ENCODE measurements at places on chromosomes 3 and 15.

- no peak for DNase-seq
Observed at GRCh38 chr15:65305776-65306175, 1.3 kb downstream of the RNU5B-1 start.

DNA sequence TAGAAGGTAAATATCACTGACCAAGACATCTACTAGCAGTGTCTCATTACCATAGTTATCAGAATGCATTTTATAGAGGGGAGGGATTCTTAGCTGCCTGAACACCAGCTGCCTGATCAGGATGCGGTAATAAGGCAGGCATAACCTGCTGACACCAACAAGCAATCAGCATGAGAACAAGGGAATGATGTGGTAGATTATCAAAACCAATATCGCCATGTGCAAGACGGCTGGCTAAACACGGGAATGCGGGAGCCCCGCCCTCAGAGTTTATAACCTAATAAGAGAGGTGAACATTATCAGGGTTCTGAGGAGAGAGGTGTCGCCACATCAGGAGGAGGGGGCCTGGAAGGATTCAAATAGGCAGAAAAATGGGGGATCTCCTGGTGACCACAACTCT, 20.5 kb downstream of the B4GALT4 start:
- DNase-seq, result no peak

GRCh38 chr3:157063926-157064325, 96.0 kb downstream of the CCNL1 start:
- peak; percentile 79 for DNase-seq

GRCh38 chr15:57152666-57153539, 223.4 kb upstream of the CGNL1 start:
- DNase-seq, result peak; percentile 36

DNA sequence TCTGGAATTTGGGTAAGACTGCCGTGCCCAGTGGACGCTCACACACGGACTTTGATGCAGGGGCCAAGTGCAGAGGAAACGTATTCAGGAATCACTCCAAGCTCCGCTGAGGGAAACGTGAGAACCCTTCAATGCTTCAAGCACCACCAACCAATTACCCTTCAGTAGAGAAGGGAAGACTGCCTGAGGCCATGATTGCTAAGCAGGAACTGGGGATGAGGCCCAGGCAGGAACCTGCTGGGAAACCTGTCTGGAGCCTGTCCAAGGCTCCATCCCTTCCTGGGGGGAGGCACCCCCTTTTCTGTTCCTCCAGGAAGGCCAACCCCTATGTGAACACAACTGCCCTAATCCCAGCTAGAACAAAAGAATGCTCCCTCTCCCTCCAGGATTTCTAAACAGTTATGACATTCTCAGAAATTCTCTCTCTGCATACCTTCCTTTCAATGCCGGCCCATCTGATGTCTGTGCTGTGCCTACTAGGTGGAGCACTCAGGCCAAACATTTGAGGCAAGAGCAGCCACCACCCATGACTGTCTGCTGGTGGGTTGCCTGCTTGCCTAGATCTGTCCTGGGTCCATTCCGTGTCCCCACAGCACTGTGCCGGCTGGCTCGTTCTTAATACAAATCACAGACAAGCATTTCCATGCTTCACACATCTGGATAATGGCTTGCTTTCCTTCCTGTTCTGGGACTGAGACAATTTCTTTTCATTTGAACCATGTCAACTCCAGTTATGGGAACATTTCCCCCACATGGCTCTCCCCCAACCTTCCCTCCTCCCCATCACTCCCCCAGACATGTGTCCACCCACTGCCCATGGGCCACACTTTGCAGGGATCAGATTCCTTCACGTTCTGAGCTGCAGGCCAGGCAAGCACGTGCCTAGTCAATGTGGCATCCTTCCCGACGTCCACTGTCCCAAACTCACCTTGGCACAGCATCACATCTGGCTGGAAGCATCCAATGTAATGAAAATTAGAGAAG, 149.4 kb downstream of the ADAMTS17 start:
- peak; percentile 25 for DNase-seq

GRCh38 chr3:46186471-46187340, 21.4 kb downstream of the CCR1 start:
- no peak for DNase-seq

DNA sequence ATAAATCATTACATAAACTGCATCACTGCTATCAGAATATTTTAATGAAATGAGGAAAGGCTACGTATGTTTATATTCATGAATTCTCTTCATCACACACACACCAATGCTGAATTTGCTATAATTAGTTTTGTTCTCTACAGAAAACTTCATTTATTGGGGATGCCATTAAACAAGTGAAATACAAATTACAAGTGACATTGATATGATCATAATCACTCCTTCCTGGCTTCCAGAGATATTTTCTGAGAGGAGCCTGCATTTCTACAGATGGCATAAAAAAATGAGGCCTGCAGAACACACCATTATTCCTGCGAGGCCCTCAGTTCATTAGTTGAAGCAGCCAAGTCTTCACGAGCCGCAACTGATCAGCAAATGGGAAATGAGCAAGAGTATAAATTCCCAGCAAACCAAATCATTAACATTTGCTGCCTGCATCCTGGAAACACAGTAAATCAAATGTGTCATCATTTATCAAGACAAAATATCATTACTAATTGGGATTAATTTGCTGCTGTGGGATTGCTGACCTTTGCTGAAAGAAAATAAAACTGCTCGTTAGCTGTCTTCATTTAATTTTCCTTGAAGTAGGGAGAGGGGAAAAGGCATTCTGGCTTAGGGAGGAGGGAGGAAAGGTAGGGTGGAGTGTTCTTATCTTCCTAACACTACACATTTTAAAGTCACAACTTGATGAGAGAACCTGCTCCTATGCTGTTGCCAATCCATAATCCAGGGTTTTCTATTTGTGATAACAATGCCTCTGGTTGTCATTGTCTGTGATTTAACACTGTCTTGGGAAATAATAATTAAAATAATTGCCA, 921.9 kb downstream of the SQOR start:
- DNase-seq, result peak; percentile 32

DNA sequence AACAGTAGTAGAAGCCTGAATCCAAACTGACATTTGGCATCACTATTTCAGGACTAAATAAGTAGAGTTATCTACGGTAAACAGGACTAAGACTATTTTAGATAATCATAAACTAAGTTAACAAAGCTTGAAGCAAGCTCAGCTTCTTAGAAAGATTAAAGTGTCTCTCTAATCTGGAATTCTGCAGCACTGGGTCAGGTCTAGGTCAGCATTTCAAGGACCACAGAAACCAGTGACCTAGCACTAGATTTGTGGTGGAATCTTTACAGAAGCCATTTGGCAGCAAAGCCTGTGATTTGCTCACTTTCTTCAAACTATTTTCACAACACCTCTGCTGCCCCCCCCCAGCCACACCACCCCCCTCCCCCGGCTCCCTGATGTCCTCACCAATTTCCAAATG, 37.5 kb downstream of the IGSF11 start:
- no peak for DNase-seq

GRCh38 chr3:161222662-161223061, 1.6 kb downstream of the NMD3 start:
- no peak for DNase-seq

DNA sequence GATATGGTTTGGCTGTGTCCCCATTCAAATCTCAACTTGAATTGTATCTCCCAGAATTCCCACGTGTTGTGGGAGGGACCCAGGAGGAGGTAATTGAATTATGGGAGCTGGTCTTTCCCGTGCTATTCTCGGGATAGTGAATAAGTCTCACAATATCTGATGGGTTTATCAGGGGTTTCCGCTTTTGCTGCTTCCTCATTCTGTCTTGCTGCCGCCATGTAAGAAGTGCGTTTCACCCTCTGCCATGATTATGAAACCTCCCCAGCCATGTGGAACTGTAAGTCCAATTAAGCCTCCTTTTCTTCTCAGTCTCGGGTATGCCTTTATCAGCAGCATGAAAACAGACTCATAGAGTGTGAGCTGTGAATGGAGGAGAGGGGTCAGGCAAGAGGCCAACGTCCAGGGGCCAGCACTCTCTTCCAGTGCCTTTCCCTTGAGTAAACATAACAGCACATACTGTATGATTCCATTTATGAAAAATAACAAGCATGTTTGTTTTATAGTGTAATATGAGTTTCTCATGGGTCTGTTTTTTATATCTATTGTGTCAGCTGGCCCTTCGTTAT, 16.3 kb upstream of the LCTL start:
- DNase-seq, result no peak

DNA sequence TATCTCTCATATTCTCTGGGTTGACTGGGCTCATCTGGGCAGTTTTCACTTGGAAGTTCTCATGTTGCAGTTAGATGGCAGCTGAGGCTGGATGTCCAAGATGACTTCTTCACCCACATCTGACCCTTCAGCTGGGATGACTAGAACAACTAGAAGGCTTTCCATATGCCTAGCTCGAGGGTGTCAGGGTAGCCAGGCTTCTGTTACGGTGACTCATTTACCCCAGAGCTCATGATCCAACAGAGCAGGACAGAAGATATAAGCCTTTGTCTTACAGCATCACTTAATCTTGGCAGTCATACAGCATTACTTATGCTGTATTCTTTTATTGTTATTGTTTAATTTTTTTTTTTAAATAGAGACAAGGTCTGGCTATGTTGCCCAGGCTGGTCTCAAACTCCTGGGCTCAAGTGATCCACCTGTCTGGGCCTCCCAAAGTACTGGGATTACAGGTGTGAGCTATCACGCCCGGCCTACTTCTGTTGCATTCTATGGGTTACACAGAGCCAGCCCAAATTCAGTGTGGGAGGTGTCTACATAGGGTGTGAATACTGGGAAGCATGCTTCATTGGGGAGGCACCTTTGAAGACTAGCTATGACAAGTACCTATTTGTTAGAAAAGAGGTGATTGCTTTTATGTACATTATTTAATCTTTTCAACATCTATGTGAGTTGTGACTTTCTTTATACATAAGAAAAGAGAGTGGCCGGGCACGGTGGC, 10.7 kb downstream of the HMCES start:
- no peak for DNase-seq

DNA sequence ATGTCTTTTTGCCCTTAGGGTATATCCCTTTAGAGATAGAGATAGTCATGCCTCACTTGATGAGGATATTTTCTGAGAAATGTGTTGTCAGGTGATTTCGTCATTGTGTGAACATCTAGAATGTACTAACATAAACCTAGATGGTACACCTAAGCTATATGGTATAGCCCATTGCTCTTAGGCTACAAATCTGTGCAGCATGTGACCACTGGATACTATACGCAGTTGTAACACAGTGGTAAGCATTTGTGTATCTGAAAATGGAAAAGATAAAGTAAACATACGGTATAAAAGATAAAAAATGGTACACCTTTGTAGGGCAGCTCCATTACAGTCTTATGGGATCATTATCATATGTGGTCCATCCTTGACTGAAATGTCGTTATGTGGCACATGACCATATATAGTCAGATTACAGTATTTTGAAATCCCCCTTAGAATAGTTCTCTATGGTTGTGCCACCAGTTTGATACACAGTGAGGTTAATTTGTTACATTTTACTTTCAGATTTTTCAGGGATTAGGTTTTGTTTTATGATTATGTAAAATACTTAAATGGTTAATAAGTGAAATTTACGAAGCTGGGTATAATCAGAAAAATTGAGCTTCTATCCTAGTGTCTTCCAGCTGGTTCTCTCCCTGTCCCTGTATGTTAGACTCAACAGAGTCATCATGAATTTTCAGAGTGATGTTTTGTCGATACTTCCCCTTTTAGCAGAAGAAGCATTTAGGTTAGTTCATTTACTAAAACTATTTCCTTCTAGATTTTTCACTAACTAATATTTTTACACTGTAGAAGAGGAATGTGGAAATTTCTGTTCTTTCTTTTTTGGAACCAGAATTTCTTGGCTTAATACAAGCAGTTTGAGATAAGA, 12.8 kb downstream of the SETD5 start:
- DNase-seq, result no peak

- no peak for DNase-seq
Observed at GRCh38 chr3:191523148-191523547, 62.2 kb downstream of the PYDC2 start.

DNA sequence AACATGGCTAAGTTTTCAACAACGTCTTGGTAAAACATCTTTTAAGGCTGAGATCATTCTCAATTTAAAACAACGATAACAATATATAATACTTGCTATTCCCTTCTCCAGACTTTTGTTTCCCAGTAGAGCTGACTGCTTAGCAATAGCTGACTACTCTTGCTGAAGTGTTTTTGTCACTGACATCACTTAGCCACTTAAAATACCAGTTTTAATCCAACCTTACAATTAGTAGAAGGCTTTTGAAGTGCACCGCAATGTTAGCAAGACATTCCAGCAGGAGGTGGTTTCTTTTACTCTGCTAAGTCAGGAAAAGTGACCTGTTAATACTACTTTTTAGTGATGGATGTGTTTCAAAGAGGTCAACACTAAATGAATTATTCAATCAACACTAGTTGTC, 28.7 kb upstream of the GBE1 start:
- DNase-seq, result no peak

DNA sequence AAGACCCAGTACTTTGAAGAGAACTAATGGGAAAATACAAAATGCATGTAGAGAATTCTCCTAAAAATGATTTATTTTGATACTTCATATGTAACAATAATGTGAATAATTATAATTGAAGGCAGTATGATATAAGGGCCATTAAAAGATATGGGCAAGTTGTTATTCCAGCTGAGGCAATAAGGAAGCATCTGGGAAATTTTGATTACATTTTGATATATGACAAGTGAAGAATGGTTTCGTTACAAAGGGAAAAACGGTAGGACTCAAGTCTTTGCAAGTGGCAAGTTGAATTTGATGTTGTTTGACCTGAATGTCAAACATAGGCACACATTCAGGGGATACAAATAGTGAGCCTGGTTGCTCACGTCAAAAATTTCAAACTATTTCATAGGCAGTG, 137.9 kb upstream of the TP63 start:
- no peak for DNase-seq

DNA sequence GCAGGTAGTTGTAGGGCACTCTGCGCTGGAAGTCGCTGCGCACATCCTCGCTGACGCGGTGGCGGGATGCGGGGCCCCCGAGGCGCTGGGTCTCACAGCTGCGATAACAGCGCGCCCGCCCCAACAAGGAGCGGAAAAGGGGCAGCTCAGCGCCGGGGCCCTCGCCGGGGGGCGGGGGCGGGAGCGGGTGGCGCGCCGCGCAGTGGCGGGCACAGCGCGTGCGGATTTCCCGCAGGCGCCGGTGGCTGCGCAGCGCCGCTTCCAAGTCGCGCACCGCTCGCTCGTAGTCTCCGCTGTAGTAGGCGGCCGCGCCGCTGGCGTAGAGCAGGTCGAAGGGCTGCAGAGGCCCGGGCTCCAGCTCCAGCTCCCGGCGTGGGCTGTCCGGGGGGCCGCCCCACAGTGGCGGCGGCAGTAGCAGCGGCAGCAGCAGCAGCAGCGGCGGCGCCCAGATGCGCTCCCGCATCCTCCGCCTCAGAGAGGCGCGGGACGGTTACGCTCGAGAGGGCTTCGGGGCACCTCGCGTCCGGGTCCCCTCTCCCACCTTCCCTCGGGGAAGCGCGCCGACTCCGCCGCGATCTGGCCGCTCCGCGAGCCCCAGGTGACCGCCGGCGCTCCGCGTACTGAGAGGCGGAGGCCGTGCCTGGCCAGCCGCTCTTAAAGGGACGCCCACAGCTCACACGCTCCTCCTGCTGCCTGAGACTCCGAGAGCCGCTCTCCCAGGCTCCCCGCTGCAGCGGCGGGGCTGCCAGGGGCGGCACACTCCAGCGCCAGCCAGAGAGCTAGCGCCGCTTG, at the start of gene P3H2:
P3H2 (minus strand) TSS at position 629 of the 792 bp plus-strand sequence; CDS start at position 463, 166 bp downstream.
- DNase-seq, result peak; percentile 91
